GM13976 (cell line): ENCODE measurements at places on chromosomes 7 and 10.

- no peak for DNase-seq
Observed at GRCh38 chr7:108330227-108330626, 126.0 kb downstream of the NRCAM start.

DNA sequence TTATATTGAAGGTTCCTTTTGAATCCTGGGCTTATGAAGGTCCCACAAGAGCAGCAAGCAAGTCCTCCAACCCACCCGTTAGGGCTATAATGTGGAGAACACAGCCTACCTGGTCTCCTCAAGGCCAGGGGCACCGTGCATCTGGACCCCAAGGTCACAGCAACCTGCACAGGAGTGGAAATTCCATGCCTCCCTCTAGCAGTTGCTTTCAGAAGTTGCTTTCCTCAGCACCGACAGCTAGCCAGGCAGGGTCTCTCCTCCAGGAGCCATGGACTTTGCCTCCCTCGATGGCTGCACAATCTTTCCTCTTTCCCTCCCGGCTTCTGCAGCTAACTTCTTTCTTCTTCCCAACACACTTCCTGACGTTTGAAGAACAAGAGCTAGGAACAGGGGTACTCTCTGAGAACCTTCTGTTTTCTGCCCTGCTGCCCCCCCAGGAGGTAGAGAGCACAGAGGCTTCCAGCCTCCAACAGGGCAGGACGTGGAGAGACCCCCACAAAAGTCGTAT lies 149.8 kb downstream of the PTPN20 start:
- no peak for DNase-seq

GRCh38 chr10:10156917-10157600 lies 860.6 kb upstream of the CELF2 start:
- no peak for DNase-seq

GRCh38 chr7:55194522-55194921 lies 170.6 kb upstream of the LANCL2 start:
- no peak for DNase-seq

- DNase-seq = no peak
Observed at GRCh38 chr10:73493781-73494180, 2.0 kb downstream of the PPP3CB start.

DNA sequence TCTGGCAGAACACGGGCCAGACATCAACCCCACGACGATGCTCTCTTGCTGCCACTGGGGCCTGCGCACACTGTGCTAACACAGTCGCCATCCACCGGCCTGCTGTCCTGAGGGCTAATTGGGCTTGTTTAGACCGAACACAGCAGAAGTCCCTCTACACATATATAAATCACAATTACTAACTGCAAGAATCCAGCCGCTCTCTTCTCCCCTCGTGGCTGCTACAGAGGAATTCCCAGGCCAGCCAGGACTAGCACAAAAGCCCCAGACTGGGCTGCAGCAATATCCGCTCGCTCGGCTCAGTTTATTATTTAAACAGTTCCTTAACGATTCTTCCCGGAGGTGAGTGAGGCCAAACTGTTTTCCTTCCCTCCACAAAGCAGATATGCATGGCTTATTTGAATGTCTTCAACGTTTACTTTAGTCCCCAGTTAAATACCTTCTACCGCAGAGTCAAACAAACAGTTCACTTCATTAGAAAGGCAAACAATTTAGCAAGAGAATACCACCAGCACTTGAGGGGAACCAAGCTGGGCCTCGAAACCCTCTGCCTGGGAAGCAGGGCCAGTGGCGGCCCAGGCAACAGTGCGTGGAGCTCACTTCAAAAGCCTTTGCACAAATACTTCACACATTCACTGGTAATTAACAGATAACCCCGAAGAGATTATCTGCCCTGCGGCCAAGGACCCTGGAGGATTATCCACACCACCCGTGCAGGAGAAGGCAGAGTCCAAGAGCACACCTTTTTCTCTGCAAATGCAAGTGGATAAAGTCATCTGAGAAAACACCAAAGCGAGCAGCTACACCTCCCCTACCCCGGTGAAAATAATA lies 145.3 kb downstream of the GLI3 start:
- DNase-seq = no peak

- no peak for DNase-seq
Observed at GRCh38 chr10:77741746-77742145, 104.1 kb upstream of the KCNMA1 start.

GRCh38 chr10:49620841-49621378 lies 7.1 kb downstream of the CHAT start:
- DNase-seq = no peak

DNA sequence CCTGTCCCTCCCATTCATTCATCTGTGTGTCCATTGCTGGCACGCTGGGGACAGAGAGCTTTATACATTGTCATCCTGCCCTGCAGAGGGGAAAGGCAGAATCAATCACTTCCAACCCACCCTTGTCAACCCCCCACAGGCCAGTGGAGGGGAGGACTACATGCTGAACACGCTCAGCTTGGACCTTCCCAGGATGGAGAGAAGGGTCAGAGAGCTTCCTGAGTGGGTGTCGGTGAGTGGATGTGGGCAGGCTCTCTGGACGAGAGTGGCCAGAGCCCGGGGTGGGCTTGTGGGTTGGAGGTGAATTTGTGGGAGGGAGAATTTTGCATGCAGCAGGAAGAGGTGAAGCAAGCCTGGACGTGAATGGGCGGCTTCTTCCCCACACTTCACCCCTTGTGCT lies 93.9 kb downstream of the DNAJB6 start:
- DNase-seq = no peak

DNA sequence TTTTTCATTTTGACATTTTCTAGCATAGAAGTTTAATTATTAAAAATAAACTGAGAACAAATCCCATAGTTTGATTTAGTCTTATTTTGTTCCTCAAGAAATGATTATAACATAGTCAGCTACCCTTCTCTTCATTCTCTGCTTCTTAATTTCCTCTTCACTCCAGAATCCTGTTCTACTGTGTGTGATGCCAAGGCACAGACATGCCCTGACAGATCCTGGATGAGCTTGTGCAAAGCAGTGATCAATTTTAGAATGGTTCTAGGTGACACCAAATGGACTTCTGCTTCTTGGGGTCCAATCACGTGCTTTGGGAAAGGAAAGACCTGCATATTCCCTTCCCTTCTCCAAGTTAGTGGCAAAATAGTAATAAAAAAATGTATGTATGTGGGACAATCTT lies 665.6 kb downstream of the MAGI2 start:
- no peak for DNase-seq

GRCh38 chr7:22632674-22633073 lies 94.3 kb upstream of the IL6 start:
- no peak for DNase-seq

- no peak for DNase-seq
Observed at GRCh38 chr10:15642095-15642494, 77.6 kb downstream of the ITGA8 start.

DNA sequence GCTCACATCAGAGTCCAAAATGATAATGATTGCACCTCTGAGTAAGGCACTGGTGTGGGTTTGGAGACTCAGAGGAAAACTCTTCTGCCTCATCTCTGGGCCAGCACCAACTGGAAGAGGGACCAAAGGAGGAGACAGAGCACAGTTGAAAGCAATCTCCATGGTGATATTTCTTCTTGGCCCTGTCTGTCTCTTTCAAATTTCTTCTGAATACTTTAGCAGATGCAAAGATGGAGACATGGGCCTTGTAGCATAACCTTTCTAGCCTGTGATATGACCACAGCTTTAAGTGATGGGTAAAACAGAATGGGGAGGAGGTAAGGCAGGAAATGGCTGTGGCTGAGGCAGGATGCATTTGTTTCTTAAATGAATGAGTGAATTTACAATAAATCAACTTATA lies 12.2 kb upstream of the GIMAP7 start:
- DNase-seq = no peak
